ENCODE measurements at places on chromosomes 11 and 22.
A peak's percentile ranks its signal among the peaks of the same experiment; 100 is the strongest.

DNA sequence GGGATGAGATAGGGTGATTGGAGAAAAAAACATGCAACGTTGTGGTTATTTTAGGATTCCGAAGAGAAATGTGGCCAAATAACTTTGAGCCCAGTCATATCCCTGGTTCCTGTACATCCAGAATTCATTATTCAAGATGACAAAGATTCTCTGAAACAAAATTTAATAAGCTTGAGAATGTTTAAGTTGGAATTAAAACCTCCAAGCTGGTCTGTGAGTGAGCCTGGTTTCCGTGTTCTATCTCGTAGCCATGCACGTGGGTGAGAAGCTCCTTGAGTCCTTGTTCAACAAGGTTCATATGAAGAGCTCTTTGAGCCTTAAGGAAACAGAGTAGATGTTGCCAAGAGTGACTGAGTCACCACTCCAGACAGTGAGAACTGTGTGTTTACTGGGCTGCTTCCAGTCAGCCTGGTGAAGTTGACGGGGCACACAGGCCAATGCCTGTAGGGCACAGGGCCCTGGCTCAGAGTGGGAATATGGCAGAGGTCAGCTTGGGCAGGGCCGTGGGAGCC lies 206.5 kb downstream of the NAV2 start:
- DNase-seq: peak; percentile 31

DNA sequence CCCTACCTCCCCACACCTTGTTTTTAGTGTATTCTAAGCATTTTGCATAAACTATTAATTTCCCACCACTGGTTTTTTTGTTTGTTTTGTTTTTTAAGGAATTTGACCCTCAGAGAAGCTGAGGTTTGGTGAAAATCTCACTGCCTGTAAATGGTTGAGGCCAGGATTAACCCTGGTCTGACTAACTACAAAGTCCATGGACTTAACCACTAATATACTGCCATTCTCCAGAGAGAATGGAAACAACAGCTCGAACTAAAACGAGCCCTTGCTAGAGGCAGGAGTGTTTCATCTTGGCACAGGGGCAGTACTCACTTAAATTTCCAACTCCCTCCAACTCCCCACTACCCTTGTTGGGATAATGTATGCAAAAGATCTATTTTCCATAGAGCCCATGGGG lies 3.0 kb downstream of the CTNND1 start:
- no peak for DNase-seq

- DNase-seq: no peak
Measured at GRCh38 chr11:73787051-73787642, 527 bp upstream of the MRPL48 start.

- no peak for DNase-seq
Measured at GRCh38 chr11:83706566-83706965, 420.4 kb upstream of the CCDC90B start.
